ENCODE measurements at places on chromosomes 5 and 9.

GRCh38 chr5:141716009-141716408, 34.0 kb upstream of the ARAP3 start:
- DNase-seq, result no peak

DNA sequence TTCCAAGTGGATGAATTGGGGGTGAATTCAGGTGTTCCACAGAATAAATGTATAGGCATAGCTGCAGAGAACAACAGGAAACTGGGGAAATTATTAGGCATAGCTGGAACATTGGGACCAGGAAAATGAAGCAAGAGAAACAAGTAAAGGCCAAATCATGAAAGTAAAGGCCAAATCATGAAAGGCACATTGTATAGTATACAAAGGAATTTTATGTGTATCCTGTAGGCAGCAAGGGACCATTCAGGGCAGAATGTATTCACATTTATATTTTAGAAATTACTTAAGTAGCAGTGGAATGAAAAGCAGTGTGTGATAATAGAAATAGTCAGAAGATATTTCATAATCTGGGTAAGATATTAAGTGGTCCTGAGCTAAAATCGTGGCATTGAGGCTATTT, 127.3 kb upstream of the GRHPR start:
- no peak for DNase-seq

GRCh38 chr9:129104051-129104450, 6.5 kb downstream of the CRAT start:
- DNase-seq, result no peak

DNA sequence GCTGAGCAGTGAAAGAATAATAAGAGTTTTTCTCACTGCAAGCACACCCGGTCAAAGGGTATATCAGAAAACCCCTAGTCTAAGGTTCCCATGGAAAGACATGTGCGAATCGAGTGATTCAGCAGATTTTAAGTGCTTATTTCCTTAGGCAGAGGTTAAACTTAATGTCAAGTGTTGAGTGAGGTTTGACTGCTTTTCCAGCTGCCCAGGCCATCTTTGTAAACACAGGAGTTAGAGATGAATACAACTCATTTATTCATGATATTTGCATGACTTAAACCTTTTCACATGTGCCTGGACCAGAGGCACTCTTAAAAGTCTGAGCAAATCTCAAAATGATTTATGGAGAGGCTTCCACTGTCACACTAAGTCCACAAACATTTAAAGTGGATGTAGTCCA, 137.8 kb upstream of the RGMB start:
- no peak for DNase-seq

DNA sequence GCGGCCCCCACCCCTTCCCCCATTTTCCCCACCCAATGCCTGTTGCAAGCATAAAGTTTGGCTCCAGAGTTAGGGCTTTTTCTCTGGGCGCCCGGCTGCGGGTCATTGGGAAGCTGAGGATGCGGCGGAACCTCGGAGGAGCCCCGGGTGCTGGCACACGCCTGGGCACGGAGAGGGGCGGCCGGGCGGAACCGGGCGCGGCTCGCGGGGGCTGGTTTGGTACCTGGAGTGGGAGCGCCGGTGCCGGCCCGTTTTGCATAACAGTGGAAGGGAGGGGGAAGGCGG, 1.2 kb downstream of the PPARGC1B start:
- no peak for DNase-seq

- no peak for DNase-seq
These were observed 33.5 kb upstream of the TRIM14 start for GRCh38 chr9:98152526-98152925.

DNA sequence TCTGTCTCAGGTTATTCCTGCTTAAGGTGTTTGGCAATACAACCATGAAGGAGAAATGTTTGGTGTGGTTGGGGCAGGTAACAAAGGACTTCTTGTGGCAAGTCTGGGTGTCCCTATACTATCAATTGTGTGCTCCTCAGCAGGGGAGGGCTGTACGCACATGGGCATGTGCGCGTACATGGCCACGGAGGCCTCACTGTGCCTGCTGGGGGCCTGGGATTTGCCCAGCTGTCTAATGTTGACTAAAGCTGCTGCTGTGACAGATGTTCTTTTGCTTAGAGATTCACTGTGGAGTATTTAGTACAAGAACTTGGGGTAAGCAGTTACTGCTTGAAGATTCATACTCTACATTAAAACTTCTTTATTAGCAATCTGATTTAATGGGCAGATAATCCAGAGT, 97.5 kb downstream of the HSPA4 start:
- DNase-seq, result no peak

GRCh38 chr5:108743319-108743718, 4.4 kb upstream of the FER start:
- no peak for DNase-seq

GRCh38 chr5:173463207-173463606, 135.0 kb upstream of the STC2 start:
- no peak for DNase-seq

DNA sequence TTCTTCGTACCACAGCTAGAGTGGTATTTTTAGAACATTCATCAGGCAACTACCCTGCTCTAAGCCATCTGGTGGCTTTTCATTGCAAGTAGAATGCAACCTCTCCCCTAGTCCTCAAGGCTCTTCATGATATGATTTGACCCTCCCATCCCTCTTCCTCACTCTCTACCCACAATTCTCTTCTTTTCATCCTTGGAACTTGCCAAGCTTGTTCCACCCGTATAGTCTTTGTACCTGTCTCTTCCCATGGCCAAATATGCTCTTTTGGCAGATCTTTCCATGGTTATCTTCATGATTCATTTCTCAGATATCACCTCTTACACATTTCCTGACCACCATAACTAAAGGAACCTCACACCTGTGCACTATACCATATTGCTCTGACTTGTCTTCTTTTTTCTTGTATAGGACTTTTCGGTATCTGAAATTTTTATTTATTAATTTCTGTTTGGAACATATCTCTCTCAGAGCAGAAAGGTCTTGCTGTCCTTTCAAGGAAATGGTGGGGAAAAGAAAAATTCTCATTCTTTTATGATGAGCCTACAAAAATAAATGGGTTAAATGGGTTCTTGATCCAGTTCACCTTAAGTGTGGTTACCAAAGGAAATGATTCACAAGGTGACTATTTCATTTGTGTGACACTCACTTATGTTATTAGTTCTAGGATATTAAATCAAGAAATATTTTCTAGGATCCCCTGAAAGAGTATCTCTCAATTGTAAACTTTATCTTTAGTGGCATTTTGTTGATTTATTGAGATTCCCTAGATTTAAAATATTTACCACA, 3.7 kb upstream of the CD274 start:
- no peak for DNase-seq
